ENCODE measurements at places on chromosomes 3 and 15.
A peak's percentile ranks its signal among the peaks of the same experiment; 100 is the strongest.

DNA sequence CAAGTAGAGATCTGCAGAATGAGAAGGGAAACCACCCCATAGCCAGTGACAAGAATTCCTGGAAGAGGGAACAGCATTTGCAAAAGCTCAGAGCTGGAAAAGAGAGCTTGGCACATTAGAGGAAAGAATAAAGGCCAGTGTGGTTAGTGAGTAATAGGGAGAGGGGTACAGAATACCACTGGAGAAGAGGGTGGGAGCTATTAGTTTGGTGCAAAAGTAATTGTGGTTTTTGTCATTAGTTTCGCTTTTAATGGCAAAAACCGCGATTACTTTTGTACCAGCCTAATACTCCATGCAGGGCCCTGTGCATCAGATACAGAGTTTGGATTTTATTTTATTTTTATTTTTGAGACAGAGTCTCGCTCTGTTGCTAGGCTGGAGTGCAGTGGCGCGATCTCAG lies 9.8 kb downstream of the SLC24A1 start:
- DNase-seq, result no peak

DNA sequence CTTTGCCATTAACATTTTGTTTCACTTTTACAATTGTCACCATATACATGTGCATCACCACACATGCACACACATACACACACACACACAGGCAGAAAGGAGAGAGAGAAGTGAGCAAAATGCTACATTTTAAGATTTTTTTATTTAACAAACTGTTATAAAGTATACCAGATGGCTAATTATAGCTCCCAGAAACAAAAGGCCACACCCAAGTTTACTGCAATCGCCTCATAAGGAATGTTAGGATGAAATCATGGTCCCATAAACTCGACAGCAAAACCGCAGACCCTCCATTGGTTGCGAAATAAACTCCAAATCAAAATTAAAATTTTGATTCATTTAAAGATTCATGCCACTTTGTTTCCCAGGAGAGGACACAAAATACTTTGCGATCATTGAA lies 16.1 kb upstream of the C15orf61 start:
- DNase-seq, result no peak

- DNase-seq, result peak; percentile 28
Observed at GRCh38 chr3:136728473-136728872, 23.7 kb downstream of the STAG1 start.

DNA sequence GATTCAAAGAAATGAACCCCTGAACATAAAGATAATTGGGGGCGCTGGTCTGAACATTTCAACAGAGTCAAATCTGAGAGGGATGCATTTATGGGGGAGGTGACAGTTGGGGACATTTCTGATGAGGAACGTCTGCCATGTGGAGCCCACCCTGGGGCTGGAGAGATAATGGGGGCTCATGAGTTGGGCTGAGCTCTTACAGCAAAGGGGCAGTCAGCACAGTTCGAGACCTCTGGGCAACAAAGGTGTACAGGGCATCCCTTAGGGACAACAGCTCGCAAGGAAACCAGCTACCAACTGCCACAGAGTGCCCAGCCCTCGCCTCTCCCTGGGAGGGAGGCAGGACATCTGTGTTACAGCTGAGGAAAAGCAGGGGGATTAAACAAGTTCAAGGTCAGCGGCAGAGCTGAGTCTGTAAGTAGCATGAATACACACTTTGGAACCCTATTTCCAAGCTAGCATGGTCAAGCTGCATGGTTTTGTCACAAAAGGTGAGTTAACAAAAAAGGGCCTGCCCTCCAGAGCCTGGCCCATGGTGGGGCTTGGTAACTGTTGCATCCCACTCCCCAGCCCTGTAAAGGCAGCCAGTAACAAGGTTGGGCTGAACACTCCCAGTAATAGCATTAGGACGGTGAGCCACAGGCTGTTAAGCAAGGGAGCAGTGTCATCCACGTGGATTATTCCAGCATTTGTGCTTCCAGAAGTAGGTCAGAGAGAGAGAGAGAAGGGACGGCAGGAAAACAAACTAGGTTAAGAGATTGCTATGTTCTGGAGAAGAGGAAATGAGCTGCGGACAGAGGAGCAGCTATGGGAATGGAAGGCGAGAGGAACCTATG lies 4.3 kb downstream of the GNB5 start:
- DNase-seq, result no peak

- DNase-seq, result no peak
Observed at GRCh38 chr3:189146848-189147247, 24.9 kb upstream of the TPRG1 start.

- no peak for DNase-seq
Observed at GRCh38 chr3:175668300-175668699, 809.2 kb downstream of the NAALADL2 start.

DNA sequence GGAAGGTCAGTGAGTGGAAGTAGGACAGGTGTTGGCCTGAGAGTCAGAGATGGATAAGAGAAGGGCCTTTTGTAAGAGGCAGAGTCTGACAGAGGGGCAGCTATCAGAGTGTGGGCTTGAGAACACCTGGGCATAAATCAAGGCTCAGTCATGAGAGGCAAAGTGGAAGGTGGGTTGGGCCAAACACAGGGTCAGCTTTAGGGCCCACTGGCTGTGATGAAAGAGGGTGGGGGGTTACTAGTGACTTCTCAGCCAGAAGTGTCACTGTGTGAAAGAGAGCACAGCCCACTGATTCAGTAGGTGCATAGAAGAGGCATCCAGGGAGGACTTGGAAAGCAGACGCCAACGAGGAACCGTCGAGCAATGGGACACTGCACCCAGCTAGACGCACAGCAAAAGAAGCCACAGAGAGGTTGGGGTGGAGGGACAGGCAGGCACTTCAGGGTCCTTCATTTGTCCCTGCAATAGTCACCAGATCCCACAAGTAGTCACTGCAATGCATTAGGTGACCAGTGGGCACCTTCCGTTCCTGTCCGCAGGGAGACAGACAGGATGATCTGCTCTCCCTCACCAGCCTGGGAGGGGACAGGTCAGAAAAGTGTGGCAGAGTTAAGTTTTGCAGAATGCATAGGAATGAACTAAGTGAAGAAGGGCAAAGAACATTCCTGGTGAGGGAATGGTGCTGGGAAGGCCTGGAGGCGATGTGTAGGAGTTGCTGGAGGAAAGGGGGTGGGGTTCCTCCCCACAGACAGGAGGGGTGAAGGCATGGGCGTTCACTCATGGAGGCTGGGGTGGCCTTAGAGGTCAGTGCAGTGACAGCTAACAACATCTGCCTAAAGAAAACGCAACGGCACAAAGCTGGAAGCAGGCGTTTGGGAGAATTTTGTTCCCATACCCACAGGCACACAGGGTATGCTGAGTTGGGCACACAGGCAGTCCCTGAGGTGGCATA lies 36.3 kb downstream of the MESD start:
- no peak for DNase-seq

DNA sequence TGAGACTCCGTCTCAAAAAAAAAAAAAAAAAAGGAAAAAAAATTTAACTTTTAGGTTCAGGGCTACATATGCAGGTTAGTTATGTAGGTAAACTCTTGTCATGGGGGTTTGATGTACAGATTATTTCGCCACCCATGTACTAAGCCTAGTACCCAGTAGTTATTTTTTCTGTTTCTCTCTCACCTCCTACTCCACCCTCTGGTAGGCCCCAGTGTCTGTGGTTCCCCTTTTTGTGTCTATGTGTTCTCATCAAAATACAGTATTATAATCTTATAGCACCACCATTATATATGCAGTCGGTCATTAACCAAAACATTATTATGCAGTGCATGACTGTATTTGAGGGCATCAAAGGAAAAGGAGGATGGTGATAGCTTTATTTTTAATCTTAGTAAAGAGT lies 47.3 kb downstream of the CHP1 start:
- DNase-seq, result no peak

GRCh38 chr3:81871358-81872155 lies 110.1 kb upstream of the GBE1 start:
- DNase-seq, result no peak

GRCh38 chr3:142628801-142629200 lies 32.6 kb downstream of the PLS1 start:
- DNase-seq, result no peak

DNA sequence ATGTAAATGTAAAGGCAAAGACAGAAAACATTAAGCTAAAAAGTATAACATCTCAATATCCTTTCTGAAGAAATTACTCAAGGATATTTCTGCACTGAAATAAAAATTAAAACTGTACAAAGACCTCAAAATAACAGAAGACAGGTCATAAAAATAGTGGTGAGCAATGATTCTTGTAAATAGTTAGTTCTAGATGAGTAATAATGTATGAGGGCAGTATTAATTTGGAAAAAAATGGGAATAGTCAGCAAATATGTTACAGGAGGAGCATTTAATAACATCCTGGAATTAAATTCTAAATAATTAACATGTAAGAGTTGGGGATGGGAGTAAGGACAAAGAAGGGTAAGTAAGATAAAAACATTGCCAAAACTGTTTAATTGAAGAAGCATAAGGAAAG lies 247.5 kb downstream of the DTWD1 start:
- no peak for DNase-seq

DNA sequence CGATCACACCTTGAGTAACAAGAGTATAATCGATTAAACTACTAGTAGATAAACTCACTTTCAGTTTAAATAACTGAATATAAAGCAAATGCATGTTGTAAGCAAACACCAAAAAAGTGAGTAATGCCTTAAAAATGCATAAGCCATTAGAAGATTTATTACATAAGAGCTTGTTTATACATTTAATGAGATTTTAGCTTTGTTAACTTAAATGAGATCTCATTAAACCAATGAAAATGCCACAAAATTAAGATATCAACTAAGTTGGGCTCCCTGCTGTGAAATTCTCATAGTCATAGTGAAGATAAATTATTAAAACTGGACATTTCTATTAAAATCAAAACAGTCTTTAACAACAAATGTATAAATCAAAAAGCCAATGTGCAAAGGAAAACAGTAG lies 701.2 kb downstream of the NLGN1 start:
- no peak for DNase-seq

DNA sequence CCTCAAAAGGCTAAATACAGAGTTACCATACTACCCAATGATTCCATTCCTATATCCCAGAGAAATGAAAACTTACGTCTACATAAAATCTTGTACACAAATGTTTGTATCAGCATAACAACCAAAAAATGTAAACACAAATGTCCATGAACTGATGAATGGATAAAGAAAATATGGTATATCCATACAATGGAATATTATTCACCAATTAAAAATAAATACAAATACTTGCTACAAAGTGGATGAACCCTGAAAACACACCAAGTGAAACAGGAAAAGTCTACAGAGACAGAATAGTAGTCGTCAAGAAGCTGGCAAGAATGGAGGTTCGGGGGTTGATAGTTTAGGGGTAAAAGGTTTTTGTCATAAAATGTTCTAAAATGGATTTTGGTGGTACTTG lies 54.0 kb upstream of the ANKRD28 start:
- DNase-seq, result no peak

DNA sequence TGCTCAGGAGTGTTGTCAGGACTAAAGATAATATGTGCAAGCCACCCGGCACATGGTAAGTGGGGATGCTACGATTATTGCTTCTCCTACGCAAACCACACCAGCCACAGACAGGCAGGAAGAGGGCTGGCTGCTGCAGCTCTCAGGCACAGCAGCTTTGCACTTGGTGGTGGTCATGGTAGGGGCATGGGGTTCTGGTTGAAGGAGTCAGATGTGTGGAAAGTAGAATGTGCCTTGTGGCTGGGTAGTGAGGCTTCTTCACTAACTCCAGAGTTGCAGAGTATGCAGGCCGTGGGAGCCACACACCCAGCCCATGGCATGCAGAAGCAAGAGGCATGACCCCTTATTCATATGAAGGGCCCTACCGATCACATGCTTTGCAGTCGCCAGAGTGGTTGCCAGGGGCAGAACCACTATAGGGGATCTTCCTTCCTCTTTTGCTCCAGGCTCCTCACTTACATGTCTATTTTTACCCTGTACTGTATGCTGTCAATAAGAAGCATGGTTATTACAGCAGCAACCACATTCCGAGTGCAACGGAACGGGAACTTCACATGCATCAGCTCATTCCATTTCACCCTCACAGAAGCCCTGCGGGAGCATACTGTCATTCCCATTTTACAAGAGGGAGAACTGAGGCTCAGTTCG lies 59.2 kb upstream of the HERC1 start:
- DNase-seq, result peak; percentile 75
